GM23248 (cell line): ENCODE measurements at places on chromosomes 11 and 22. TPM values are rescaled to one million over a fixed set of nuclear protein-coding genes. Genes with fewer than 3 reads are reported as not detected.

PATE2 gene
- total RNA-seq, result not detected in 2 replicates

DNA sequence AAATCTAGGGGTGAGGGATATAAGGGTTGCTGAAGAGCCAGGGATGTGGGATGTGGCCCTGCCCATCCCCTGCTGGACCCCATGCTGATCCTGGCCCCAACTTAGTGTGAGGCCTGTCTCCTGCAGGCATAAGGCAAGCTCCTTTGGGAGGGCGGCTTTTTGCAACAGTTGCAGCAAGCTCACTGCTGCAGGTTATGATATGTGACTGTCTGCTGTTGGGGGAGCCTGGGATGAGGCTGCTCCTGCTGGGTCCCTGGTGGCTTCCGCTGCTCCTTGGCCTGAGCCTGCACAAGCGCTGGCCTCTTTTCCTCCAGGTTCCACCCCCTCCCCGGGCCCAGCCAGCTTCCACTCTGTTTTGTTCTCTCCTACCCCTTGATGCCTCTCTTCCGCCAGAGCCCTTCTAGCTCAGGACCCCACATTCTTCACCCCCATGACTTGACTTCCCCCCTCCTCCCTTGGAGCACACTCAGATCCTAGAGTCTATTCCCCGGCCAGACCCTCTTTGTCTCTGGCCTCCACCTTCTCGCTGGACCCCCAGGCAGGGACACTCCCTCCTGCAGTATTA, 35.0 kb upstream of the SYT13 start:
- no peak for DNase-seq

GRCh38 chr22:32717337-32718240, 83.9 kb upstream of the TIMP3 start:
- no peak for DNase-seq

DNA sequence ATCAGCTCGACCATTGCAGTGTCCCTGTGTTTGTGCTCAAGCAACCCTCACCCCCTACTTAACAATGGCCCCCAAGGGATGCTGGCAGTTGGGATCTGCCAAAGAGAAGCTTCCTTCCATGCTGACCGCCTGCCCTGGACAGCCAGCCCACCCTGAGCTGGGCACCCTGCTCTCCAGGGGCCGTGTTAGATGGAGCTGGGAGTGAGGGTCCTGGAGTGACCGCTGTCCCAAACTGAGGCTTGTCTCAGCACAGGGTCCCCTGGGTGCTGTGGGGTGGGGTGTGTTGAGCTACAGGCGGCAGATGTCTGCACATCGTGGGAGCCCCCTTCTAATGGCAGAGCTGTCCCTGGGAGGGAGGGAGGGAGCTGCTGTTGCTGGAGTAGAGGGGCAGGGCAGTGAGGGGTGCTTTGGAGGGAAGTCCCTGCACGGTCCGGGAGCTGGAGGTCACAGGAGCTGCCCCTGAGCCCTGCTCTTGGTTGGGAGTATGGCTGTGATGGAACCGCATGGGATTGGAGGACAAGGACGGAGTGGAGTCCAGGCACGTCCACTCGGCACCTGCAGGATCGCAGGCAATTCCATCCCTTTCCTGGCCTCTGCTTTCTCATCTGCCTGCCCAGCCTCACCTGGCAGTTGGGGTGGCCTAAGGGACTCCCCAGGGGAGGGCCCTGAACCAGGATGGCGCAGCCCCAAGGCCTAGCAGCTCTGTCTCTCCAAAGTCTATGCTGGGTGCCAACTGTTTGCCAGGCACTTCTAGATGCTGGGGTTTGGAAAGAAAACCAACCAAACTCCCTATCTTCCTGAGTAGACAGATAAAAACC, 126.3 kb downstream of the ARHGAP8 start:
- no peak for DNase-seq

GRCh38 chr11:134846328-134847082, 434.5 kb upstream of the B3GAT1 start:
- DNase-seq, result no peak

PDE3B gene
- not detected in 2 replicates for total RNA-seq

CCDC85B gene
- 95.1 and 143 TPM in 2 replicates for total RNA-seq

GRCh38 chr22:26525946-26526564, 13.8 kb upstream of the TFIP11 start:
- no peak for DNase-seq

DNA sequence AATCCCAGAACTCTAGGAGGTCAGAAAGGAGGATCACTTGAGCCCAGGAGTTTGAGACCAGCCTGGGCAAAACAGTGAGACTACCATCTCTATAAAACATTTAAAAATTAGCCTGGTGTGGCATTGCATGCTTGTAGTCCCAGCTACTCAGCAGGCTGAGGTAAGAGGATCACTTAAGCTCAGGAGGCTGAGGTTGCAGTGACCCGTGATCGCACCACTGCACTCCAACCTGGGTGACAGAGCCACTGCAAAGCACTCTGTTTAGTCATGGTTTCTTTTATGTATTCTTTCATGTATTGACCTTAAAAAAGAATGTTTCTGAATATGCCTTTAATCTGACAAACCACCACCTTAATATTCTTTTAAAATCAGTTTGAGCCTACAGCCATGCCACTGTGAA, 52.2 kb downstream of the BIRC2 start:
- no peak for DNase-seq

DNA sequence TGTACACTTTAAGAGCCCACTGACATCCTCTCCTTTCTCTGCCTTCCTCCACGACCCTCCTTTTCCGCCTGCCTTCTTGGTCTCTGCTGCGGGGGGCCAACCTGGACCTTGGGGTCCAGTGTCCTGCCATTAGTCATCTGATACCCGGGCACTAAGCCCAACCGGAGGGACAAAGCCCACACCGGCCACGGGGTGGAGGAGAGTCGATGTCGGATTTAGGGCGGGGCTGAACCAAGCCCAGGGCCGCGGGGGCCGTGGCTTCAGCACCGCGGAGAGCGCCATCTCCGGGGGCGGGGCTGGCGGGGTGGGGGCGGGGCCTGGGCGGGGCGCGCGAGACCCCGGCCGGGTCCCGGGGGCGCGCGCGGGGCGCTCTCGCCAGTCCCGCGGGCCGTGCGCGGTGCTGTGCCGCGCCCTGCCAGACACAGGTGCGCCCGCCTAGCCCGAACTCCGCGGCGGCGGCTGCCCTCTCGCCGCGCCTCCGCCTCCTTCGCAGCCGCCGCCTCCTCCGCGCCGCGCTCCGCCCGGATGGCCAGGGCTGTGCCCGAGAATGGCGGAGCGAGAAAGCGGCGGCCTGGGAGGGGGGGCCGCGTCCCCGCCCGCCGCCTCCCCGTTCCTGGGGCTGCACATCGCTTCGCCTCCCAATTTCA, at the start of gene MAPK8IP1:
Gene MAPK8IP1 (plus strand): TSS at position 378 of the 647 bp plus-strand sequence. CDS start 170 bp downstream, at position 548.
- peak; percentile 64 for DNase-seq

DNA sequence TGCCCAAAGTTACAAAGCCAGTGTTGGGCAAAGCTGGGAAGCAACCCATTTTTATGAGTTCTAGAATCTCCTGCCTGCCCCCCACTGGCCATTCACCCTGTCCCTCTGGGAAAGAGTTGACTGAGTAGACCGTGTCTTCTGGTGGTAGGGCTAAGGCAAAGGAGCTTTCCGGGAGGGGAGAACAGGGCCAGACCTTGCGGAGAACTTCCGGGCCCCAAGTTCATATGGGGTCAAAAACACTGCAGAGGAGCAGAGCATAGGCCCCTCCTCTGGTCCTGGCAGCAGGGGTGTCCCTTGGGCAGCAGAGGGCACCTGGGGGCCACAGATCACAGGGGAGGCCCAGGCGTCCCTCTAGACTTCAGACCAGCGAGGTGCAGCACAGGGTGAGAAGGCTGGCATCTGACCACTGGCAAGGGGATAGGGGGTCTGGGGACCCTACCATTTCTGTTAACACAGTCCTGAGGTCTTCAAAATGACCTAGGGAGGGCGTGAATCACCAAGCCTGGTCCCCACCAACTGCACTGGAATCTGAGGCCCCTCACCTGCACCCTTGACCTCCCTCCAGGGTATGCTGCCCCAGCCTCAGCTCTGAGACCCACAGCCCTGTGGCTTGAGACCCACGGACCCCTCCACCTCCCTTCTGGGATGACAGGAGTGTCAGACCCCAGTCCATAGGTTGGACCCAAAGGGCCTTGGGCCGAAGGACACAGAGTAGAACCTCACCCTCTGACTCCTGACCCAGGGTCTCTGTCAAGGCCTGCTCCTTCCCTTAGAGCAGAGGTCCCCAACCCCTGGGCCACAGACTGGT, 1.3 kb upstream of the ARAP1 start:
- DNase-seq, result peak; percentile 53

TSPAN32 gene
- total RNA-seq, result not detected in 2 replicates

VWCE gene
- total RNA-seq, result 0.76 and 1.1 TPM in 2 replicates

DNA sequence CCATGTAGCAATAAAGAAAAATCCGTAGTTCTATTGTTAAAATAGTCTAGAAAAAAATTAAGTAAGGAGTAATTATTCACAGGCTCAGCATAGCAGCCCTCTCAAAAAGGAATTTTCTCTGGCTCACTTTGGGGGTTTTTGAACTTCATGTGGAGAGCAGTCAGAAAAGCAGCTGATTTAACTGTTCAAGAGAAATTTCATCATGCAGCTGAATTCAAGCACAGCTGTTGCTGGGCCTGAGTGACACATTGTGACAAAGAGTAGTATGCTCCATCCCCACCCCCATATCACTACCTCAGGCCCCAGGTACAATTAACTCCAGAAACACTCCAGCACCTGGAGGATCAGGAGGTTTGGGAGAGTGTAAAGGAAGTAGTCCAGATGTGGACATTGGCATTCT, 272.1 kb downstream of the FAM76B start:
- peak; percentile 39 for DNase-seq

GAB4 gene
- not detected in 2 replicates for total RNA-seq

DNA sequence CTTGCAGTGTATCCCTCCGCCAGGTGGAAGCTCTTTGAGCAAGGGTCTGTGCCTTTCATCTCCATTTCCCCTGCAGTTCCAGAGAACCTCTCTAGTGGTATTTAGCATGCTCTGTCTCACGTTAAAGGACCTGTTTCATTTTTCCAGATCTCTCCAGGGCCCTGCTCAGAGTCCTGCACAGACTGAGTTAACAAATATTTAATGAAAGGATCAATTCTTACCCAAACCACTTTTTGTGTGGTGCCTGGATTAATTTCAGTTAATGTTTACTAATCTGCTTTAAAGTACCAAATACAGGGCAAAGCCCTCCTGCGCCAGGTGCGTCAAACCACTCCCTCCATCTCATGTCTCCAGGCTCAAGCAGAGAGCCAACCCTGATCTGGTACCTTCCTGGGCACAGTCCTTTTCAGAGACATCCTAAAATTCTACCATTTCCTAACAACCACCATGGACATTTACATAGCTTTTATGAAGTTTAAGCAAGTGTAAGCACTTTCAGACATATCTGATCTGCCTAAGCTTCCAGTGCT, 18.7 kb upstream of the ACER3 start:
- no peak for DNase-seq

DNA sequence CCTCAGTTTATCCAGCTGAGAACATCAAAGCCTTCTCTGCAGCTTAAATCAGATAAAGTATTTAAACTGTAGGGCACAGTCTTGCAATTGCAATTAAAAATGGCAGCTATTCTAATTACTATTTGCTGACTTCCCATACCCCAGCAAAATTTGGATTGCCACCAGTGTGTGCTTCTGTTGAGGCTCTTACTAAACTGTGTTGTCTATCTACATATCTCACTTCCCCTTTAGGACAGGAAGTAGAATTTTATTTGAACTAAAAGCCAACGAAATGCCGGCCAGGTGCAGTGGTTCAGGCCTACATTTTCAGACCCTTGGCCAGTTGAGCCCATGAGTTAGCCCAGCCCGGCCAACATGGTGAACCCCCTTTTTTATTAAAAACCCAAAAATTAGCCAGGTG, 7.1 kb downstream of the SAA4 start:
- DNase-seq, result no peak

DNA sequence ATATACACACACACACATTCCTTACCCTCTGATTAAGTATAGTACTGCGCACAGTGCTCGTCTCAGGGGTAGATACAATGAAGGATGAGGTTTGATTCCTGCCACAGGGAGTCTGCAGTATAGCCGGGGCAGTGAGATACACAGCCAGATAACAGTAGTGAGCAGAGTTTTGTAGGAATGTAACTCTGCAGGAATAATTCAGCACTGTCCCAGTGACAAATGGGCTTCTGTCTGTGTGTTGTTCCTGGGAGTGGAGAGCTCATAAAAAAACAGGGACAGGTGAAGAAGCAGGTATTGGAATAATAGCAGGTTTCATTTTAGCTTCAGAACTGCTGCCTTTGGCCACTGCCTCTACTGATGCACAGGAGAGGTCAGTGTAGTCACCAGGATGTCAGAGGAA, 85.3 kb upstream of the OR9Q1 start:
- no peak for DNase-seq

WT1 gene
- total RNA-seq, result not detected in 2 replicates

OR8A1 gene
- total RNA-seq, result not detected in 2 replicates

DNA sequence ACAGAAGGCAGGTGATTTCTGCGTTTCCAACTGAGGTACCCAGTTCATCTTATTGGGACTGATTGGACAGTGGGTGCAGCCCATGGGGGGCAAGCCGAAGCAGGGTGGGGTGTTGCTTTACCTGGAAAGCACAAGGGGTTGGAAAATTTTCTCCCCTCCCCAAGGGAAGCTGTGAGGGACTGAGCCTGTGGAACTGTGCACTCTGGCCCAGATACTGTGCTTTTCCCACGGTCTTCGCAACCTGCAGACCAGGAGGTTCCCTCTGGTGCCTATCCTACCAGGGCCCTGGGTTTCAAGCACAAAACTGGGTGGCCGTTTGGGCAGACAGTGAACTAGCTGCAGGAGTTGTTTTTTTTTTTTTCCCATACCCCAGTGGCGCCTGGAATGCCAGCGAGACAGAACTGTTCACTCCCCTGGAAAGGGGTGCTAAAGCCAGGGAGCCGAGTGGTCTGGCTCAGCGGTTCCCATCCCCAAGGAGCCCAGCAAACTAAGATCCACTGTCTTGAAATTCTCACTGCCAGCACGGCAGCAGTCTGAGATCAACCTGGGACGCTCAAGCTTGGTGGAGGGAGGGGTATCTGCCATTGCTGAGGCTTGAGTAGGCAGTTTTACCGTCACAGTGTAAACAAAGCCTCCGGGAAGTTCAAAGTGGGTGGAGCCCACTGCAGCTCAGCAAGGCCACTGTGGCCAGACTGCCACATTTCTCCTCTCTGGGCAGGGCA, 97.2 kb downstream of the JRKL start:
- DNase-seq, result peak; percentile 18
